PC-3 (cell line): ENCODE measurements at places on chromosomes 16 and 17.

- DNase-seq: no peak
Observed at GRCh38 chr16:66845791-66846221, 1.6 kb downstream of the CA7 start.

DNA sequence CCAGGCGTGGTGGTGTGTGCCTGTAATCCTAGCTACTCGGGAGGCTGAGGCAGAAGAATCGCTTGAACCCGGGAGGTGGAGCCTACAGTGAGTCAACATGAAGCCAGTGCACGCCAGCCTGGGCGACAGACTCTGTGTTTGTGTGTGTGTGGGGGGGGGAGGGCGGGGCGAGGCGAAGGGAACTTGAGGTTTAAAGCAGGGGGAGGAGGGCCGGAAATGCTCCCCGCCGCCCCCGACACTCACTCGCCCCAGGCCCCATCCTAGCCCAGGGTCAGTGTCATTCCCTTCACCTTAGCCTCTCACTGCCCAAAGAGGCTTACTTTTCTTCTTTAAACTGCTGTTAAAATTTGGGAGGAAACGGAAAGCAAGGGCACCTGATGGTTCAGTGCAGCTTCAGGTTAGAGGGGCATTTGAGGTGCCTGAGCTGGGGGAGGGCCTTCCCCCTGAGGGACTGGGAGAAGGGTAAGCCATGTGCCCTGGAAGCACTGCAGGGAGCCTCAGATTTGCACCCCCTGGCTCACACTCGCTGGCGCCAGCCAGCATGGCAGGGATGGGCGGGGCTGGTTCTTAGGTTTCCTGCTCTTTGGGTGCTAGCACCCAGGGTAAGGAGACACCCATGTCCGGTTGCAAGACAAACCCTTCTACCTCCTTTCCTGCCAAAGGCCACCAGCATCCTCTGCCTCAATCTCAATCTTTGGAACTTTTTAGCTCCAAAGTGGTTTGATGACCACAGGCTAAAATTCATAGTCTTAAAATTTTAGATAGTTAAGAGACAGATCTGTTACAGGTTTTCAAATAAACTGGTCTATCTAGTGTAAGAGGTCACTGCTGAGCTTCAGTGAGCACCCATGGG lies 2.2 kb upstream of the LIMD2 start:
- no peak for DNase-seq

GRCh38 chr17:63840591-63841349 lies 1.7 kb downstream of the SMARCD2 start:
- DNase-seq: no peak

- DNase-seq: no peak
Observed at GRCh38 chr17:44782326-44782850, 23.6 kb downstream of the ADAM11 start.

GRCh38 chr16:48432136-48432535 lies 46.9 kb upstream of the SIAH1 start:
- no peak for DNase-seq

DNA sequence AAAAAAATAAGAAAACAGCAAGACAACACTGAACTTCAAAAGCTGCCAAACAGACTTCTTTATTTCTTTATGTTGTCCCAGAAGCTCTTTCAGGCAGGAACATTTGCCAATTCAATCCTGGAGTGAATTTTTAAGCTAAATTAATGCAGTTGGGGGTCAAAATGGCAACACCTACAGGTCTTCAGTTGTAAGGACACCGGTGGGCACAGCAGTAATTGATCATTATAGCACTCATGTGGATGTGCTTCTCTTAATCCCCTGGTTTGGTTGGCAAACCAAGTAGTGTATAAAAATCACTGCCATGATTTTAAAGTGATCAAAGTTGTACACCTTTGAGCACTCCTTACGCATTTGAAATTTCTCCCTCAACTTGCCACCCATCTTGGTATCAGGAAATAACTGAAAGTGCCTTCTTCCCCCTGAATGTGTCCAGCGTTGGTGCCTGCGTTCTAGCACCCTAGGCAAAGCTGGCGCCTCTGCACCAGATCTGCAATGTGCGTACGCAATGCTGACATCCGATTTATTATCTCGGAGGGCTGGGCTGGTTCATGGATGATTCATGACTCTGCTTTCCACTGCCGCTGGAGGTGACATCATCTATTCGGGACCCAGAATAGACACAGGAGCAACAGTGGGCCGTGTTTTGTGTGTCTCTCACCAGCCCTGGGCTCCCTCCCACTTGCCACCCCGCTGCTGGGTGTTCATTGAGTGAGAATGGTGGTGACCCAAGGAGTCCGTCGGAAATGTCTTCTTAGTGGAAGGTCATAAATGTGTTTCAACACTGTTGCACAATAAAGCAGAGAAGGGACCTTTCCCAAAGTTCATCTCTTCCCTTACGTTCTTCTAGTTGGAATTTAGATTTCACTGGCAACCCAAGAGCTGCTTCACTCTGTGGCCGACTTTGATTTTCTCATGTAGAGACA lies 203.4 kb downstream of the CCDC182 start:
- DNase-seq: no peak

GRCh38 chr17:3959295-3959899 lies 4.8 kb downstream of the ATP2A3 start:
- DNase-seq: peak; percentile 82

GRCh38 chr17:40516581-40517285 lies 15.3 kb upstream of the TNS4 start:
- DNase-seq: peak; percentile 93

GRCh38 chr17:31310260-31310659 lies 3.6 kb downstream of the EVI2B start:
- DNase-seq: no peak

GRCh38 chr17:65025297-65025696 lies 31.2 kb downstream of the GNA13 start:
- no peak for DNase-seq

DNA sequence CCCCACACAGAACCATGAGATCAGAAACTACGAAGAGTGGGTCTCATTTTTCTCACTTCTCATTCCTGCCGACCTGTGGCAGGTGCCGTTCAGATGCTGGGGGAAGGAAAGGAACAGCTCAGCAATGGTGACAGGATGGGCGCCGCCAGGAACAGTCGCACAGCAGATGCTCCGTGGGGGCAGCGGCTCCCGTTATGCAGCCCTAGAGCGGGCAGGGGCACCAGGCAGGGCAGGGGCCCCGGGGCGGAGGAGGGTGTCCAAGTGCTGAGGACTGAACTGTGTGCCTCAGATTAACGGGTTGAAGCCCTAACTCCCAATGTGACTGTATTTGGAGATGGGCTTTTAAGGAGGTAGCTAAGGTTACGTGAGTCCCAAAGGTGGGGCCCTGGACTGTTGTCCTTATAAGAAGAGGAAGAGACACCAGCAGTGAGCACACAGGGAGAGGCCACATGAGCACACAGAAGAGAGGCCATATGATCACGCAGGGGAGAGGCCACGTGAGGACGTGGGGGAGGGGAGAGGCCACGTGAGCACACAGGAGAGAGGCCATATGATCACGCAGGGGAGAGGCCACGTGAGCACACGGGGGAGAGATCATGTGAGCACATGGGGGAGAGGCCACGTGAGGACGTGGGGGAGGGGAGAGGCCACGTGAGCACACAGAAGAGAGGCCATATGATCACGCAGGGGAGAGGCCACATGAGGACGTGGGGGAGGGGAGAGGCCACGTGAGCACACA lies 95.7 kb upstream of the METRNL start:
- DNase-seq: no peak

DNA sequence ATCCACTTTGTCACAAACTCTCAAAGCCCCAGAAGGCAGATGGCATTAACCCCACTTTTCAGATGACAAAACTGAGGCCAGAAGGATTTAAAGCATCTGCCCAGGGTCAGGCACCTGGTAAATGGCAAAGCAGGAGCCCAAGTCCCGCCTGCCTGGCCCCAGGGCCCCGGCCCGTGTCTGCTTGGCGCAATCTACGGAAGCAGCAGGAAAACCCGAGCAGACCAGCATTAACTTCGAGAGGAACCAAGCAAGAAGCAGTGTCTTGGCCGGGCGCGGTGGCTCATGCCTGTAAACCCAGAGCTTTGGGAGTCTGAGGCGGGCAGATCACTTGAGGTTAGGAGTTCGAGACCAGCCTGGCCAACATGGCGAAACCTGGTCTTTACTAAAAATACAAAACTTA lies 21.6 kb downstream of the RTN4RL1 start:
- no peak for DNase-seq

DNA sequence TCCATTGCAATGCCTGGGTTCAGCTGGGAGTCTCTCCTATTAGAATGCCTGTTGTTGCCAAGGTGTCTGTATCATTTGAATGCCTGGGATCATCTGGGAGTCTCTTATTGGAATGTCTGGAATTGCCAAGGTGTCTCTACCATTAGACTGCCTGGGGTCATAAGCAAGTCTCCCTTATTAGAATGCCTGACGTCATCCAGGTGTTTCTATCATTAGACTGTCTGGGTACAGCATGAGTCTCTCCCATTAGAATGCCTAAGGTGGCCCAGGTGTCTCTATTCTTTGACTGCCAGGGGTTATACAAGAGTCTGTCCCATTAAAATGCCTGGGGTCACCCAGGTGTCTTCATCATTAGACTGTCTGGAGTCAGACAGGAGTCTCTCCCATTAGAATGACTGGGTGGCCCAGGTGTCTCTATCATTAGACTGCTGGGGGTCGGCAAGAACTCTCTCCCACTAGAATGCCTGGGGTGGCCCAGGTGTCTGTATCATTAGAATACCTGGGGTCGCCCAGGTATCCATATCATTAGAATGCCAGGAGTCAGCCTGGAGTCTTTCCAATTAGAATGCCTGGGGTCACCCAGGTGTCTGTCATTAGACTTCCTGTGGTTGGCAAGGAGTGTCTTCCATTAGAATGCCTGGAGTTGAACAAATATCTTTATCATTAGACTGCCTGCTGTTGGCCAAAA lies 2274.0 kb downstream of the TP53TG3F start:
- no peak for DNase-seq

- DNase-seq: no peak
Observed at GRCh38 chr17:33696102-33696501, 403.0 kb upstream of the ASIC2 start.

- DNase-seq: peak; percentile 78
Observed at GRCh38 chr17:6843241-6843880, 11.8 kb upstream of the TEKT1 start.

- DNase-seq: peak; percentile 51
Observed at GRCh38 chr16:30368122-30368791, 2.0 kb downstream of the TBC1D10B start.

- DNase-seq: no peak
Observed at GRCh38 chr17:42179335-42179734, 1.6 kb downstream of the KCNH4 start.

DNA sequence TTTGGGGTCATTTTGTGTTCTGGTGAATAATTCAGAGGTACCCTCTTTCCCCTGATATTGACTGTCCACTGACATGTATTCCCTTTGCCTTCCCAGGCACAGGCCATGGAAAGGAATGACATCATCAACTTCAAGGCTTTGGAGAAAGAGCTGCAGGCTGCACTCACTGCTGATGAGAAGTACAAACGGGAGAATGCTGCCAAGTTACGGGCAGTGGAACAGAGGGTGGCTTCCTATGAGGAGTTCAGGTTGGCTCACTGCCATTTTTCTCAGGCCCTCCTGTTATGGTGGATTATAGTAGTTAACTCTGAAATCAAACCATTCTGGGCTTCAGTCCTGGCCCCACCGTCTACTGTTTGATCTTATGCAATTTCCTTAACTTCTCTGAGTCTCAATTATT lies 1.6 kb upstream of the EFTUD2 start:
- peak; percentile 76 for DNase-seq

GRCh38 chr16:61820398-61820797 lies 215.8 kb downstream of the CDH8 start:
- peak; percentile 82 for DNase-seq

GRCh38 chr17:13704333-13704732 lies 102.6 kb upstream of the HS3ST3A1 start:
- peak; percentile 75 for DNase-seq

- no peak for DNase-seq
Observed at GRCh38 chr16:17454162-17454730, 16.5 kb downstream of the XYLT1 start.

- DNase-seq: no peak
Observed at GRCh38 chr16:49204191-49204590, 77.4 kb downstream of the CBLN1 start.

DNA sequence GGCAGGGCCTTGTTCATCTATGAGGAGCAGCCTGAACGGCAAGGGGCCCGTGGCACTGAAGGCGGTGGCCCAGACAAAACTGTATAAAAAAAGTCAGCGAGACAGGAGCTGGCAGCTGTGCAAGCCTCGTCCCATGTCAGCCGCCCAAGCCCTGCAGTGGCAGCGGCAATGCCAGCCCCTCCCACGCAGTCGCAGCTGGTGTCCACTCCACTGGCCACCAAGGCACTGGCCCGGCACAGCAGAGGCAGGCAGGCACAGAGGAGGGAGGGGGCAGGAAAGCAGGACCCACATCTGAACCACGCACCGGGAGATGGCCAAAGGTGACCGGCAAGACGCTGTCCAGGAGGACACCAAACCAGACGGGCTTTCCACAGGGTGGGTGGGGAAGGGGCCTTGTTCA lies 15.9 kb upstream of the C16orf95 start:
- DNase-seq: no peak

- no peak for DNase-seq
Observed at GRCh38 chr17:65531256-65532100, 30.0 kb downstream of the AXIN2 start.

DNA sequence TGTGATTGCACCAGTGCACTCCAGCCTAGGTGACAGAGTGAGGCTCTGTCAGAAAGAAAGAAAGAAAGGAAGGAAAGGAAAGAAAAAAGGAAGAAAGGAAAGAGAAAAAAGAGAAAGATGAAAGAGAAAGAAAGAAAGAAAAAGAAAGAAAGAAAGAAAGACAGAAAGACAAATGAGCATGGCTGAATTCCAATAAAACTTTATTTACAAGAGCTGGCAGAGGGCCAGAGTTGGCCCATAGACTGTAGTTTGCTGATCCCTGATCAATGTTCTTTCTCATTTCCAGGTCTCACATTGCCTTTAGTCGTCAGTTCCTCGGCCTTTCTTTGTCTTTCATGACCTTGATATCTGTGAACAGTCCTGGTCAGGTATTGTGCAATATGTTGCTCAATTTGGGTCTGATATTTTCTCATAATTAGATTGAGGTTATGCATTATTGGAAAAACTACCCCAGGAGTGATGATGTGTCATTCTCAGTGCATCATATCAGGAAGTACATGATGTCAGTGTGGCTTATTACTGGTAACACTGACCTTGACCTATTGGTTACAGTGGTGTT lies 68.5 kb upstream of the MED9 start:
- peak; percentile 41 for DNase-seq
